Left hindlimb (tissue), 1 donor: ENCODE measurements at places on chromosomes 4 and X.

DNA sequence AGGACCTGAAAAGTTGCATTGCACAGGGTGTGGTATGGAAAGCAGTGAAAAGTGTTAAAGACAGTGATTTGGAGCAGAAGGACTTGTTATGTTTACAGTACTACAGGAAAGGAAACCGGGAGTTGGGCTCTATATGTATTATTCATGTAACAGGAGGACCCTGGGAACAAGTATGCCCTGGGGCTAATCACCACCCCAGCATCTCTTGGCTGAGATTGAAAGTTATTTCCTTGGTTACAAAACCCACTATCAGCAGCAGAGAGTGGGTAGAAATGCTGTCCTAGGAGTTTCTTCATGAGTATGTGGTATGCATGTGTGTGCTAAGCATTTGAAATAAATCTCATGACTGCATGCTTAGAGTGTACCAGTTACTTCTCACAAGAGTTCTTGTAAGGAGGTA, 46.9 kb downstream of the STK32B start:
- no peak for DNase-seq

GRCh38 chrX:3461397-3462165, 115.1 kb upstream of the MXRA5 start:
- no peak for DNase-seq

GRCh38 chr4:154335588-154335987, 156.0 kb downstream of the DCHS2 start:
- DNase-seq = no peak

- no peak for DNase-seq
Observed at GRCh38 chr4:84597450-84597849, 14.5 kb downstream of the CDS1 start.

DNA sequence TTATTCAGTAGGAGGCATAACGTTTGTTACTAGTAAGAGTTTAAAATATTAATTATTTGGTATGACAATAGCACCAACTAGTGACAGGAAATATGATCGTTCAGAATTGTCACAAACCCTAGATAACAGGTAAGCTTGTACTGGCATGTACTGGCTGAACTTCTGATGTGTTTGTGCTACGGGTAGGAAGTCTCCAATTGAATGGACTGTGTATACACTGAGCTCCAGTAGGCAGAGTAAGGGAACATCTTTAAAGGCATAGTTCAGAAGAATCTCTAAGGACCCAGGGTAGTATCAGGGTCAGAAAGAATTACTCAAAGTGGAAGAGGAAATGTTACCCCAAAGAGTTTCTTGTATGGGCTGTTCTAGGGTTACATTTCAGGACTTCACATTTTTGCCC, 230.4 kb downstream of the EDA2R start:
- DNase-seq = no peak

DNA sequence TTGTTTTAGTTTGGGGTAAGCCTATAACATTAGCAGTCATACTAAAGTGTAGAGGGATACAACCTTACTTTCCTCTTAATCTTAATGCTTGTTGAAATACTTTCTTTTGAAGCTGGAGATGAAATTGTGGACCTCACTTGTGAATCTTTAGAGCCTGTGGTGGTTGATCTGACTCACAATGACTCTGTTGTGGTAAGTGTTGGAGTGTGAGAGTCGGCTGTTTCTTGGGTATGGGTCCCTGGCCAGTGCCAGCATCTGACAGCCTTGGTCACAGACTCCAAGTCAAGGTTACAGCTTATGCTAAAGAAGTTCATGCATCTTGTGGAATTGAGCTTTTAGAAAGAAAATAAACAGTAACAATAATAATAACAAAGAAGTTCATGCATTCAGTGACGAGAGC, 31.6 kb downstream of the RNF4 start:
- DNase-seq = no peak

- DNase-seq = no peak
Observed at GRCh38 chrX:13177921-13178566, 133.6 kb upstream of the FAM9C start.
